ENCODE measurements at places on chromosomes 7 and 10.
A peak's percentile ranks its signal among the peaks of the same experiment; 100 is the strongest.

DNA sequence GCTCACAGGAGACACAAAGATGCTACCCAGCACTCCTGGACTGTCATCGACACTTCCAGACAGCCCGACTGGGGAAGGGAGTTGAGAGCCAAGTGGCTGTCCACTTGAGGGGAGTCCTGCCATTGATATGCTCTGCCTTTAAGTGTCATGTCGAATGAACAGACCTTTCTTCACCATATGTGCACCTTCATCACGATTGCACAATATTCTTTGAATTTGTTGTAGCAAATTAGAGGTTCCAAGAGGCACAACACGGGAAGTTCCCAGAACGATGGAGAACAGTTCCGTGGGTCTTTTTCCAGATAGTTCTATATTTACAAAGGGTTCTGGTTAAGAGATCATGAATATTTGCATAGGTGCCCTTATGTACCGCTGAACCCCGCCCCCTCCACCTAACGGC is 16.0 kb downstream of the SLC18A2 start:
- no peak for DNase-seq

DNA sequence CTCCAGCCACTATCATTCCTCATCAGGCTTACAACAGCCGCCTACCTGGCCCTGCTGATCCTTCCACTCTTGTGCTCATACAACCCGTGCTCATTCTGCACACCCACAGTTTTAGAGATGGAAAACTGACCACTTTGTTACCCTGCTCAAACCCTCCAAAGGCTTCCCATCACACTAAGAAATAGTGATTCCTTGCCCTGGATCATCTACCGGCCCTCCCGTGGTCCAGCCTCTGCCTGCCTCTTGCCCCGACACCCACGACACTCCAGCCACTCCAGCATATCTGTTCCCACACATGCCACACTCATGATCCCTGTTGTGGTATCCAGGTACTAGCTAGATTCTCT is 36.8 kb downstream of the CCDC6 start:
- no peak for DNase-seq

DNA sequence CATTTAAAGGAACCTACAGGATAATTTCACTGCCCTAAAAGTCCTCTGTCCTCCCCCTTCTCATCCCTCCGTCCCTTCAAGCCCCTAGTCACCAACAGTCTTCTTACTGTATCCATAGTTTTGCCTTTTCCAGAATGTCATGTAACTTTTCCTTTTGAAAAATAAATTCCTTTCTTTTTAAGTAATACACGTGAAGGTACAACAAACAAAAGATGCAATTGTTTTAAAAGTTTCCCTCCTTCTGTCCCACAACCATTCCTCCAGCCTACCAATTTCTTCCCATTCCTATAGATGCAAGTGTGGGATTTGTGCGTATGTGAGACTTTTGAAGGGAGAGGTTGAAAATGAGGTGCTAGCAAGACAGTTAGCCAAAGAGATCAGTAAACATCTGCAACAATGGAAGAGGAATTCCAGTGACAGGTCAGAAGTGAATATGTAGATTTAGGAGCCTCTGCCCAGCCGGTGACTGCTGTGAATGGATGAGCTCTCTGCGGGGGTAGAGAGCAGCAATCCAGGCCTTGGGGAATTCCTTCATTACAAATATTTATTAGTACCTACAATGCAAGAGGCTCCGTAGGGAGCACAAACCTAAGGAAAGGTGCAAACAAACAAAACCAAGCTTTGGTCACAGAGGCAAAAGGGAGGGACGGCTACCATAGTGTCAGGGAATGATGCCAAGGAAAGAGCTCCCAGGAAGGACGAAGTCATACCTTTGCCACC is 243.6 kb downstream of the SKIDA1 start:
- no peak for DNase-seq

- DNase-seq, result no peak
These were observed 94.0 kb downstream of the GRK5 start for GRCh38 chr10:119301397-119301796.

DNA sequence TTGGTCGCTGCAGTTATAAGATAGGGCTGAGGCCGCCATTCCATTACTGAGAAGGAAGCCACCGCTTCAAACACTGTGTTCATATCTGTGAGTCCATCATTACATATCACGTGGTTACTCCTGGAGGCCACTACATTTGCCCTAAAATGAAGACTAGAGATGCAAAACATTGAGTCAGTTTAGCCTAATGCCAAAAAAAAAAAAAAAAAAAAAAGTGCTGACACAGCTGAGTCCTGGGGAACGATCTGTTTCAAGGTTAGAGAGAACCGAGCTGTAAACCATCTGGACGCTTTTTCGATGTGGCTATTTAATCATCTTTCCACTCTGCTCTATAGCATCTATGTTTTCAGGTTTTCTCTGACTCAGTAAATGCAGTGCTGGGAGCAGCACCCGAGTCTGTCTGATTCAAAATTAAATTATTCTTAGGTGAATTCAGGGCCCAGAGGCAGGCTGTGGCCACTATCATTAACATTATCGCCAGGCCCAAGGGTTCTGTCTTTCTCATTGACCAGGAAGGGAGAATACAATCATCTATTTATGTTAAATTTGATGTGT is 449.1 kb downstream of the PAXIP1 start:
- no peak for DNase-seq

GRCh38 chr7:65477326-65477725 is 103.7 kb downstream of the ZNF92 start:
- DNase-seq, result no peak

DNA sequence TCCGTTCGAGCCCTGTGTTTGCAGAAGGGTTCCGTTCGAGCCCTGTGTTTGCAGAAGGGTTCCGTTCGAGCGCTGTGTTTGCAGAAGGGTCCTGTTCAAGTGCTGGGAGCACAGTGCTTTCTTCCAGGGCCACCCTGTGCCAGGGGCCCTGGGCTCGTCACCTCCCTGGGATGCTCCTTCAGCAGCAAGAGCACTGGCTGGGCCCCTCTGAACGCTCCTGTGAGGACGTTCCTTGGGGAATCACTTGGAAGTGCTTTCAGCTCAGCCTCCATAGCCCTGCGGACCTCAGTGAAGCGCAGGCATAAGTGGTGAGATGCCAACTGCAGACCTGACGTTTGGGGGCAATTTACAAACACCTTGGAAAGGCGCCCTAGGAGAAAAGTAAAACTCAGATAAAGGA is 103.6 kb downstream of the DYNC2I1 start:
- no peak for DNase-seq

- DNase-seq, result no peak
These were observed 5.8 kb downstream of the COMTD1 start for GRCh38 chr10:75229971-75230370.

DNA sequence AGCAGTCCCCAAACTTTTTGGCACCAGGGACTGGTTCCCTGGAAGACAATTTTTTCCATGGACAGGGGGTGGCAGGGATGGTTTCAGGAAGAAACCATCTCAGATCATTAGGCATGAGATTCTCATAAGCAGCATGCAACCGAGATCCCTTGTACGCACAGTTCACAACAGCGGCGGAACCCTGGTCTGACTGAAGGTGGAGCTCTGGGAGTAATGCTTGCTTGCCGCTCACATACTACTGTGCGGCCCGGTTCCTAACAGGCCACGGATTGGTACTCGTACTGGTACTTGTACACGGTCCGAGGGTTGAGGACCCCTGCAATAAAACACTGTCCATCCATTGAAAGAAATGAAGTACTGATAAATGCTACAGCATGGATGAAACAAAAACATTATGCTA is 32.8 kb downstream of the MKRN1 start:
- DNase-seq, result no peak

DNA sequence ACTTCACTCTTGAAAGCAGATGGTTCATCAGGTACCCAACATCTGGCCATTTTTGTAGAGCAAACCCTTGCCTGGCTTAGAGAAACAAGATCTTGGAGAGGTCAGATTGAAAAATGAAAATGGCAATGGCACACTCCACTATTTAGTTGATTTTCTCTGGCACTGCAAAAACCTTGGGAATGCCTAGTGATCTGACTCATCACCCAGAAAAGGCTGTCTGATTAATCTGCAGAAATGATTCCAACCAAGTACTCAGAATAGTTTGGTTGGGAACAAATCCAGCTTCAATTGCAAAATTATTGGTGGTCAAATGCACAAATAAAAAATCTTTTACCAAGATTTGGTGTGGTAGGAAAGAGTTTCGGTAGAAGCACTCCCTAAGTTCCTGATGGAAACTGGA is 351.2 kb downstream of the PHTF2 start:
- DNase-seq, result no peak

GRCh38 chr10:77027576-77027975 is 610.0 kb downstream of the KCNMA1 start:
- DNase-seq, result no peak

GRCh38 chr10:121639416-121639815 is 41.2 kb upstream of the FGFR2 start:
- no peak for DNase-seq

DNA sequence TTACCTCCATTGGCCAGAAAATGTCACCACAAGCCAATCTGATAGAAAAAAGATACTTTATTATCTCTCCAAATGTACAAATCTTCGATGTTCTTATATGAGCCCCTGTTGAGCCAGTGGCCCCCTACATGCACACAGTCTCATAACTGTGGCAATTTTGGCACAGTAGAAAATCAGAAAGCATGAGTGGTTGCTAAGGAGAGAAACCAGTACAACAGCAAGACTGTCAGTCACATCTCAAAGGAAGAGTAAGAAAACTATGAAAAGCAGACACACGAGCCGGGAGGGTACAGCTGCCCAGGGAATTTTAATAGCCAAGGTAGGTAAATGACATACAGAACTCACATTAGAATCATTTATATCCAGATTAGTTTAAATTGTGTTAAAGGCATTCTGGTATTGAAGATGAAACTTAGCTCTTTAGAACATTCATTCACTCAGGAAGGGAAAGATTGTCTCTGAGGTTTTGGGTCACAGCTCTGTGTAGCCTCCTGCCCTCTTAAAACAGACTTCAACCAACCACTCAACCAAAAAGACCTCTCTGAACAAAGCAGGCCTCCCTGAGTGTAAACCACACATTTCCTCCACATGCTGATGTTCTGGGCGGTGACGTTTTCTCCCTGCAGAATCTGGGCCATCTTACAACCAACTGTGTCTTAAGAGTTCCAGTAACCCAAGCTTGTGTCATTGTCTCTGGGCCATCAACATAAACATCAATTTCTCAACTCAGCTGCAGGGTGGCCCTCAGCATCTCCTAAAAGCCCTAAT is 80.8 kb upstream of the ADAM12 start:
- DNase-seq, result peak; percentile 16

GRCh38 chr7:148782757-148783456 is 84.2 kb downstream of the CUL1 start:
- DNase-seq, result no peak
